ENCODE measurements at places on chromosomes 7 and 10.

DNA sequence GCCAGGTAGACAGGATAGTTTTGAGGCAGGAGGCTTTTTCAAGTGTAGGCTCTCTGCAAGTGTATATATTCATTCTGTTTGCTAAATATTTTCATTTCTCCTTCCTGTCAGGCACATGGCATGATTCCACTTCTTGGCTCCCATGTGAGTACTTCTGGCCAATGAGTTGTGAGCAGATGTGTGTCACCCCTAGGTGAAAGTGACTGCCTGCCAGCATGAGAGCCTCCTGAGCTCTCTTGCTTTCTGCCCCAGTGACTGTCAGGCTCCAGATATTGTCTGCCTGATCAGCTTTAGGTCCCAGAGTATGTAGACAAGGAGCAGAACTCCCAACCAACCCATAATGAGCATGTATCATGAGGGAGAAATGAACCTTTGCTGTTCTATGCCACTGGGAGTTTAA lies 257.6 kb upstream of the NPY start:
- no peak for DNase-seq

- no peak for DNase-seq
Measured at GRCh38 chr10:8428654-8429053, 374.2 kb downstream of the GATA3 start.

DNA sequence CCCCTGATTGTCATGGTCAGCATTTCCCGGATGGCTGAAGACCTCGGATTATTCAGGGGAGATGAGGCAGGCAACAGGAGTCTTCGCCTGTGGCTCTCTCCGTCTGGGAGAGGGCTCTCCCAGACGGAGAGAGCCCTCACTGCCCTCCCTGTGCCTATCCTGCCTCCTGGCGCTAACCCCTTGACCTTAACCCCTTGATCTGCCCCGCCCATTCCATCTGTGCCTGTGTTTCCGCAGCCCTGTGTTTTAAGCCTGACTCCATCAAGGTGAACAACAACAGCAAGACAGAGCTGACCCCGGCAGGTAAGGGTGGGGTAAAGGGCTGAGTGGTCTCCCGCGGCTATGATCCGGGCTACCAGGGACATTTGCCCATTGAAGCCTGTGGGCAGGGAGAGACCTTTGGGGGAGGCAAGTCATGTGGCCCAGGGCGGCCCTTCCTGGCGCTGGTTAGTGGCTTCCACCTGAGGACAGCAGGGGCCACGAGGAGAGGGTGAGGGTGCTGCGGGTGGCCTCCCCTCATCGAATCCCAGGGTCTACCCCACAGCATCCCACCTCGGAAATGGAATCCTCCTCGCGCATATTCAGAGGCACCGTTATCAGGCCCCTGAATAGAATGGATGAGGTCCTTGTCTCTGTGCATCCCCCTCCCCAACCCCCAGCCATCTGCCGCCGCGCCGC lies 4.2 kb upstream of the MUC12 start:
- DNase-seq: no peak

DNA sequence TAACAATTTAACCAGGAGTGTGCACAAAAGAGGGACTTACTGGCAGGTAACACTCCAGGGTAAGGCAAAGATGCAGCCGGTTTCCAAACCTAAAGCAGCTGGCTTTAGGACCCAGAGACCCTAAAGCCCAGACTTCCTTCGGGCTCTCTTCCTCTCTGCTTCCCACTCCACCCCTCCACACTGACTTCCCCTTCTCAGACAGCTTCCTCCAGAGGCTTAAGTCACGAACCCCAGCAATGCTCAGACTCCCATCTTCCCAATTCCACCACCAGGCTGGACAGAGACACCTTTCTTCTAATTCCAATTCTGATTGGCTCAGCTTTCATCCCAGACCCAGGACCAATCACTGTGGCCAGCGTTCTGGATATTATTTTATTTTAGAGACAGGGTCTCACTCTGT lies 24.8 kb downstream of the STYXL1 start:
- DNase-seq: no peak

DNA sequence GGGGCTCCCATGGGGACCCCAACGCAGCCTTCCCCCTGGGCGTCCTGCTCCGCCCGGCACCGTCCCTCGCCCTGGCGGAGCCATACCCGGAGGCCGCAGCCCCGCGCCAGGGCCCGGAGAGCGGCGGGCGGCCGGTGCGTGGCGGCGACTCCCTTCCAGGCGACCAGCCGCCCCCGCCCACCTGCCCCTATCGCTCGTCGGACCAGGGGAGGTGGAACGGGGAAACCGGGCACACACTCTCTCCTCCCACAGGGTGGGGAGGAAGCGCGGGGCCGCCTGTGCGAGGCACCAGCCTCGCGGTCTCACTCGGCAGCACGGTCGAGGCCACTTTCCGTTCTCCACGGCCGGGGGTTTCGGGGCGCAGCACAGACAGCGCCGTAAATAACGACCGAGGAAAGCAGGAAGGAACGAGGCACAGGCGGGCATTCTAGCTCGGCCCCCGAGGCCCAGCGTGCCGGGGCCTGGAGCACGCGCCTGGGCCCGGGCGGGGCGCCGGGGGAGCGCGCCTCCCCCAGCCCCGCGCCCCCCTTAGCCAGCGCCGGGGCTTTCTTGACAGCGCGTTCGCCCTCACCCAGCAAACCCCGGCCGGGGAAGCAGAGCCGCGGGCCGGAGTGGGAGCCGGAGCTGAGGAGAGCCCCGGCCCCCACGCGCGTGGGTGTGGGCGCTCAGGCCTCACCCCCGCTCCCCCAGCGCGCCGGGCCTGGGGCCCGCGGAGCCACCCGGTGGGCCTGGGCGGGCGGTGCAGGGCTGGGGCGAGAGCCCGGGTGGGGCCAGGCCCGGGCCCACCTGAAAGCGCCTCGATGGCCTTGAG lies 936 bp downstream of the IGF2BP3 start:
- no peak for DNase-seq

- no peak for DNase-seq
Measured at GRCh38 chr10:26368463-26368862, 69.7 kb upstream of the APBB1IP start.

DNA sequence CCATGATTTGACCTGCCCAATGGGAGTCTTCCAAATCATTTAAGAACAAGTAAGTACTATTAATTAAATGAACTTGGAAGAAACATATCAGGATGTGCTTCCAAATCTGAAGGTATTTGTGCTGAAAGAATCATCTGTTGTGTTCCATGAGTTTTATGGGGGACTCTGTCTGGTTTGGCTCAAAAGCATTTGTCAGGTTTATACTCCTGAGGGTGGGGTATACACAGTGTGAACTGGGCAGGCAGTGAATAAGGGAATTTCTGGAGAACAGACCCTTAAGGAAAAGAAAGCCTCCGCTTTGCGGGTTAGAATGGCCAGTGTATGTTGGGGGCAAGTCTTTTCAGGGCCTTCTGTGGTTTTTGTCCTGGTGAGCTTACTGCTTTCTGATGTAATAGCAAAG lies 29.9 kb downstream of the TCF7L2 start:
- no peak for DNase-seq

- DNase-seq: no peak
Measured at GRCh38 chr7:118590107-118590506, 365.6 kb downstream of the ANKRD7 start.

DNA sequence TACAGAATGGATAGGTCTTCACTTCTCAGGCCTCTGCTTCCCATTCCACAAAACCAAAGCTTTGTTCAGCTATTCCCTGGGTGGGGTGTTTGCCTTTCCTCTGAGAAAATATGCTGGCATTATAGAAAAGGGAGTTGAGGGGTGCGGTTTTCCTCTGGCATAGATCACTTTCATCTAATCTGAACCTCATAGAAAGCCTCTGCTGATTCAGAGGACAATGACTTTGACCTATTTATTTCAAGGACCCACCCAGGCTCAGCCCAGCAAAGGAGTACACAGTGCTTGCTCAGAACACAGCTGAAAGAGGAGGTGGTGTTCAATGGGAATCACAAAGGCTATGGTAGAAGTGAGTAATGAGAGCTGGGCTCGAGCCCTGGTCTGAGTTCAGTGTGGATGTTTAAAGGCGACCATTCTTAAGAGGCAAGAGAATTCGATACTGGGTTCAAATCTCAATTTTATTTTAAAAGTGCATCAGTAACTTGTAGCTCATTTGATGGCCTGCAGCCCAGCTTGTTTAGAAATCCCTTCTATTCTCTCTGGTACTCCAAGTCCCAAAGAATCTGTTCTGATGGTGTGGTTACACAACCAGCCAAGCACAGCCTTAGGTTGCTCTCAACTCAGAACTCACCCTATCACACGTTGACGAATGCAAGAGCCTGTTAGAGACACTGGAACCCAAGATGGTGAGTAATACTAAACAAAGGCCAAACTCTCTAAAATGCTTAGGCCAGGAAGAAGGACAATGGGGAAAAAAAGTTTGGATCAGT lies 1012.8 kb downstream of the LRMDA start:
- no peak for DNase-seq

- DNase-seq: no peak
Measured at GRCh38 chr10:112202561-112203241, 19.1 kb upstream of the GPAM start.

DNA sequence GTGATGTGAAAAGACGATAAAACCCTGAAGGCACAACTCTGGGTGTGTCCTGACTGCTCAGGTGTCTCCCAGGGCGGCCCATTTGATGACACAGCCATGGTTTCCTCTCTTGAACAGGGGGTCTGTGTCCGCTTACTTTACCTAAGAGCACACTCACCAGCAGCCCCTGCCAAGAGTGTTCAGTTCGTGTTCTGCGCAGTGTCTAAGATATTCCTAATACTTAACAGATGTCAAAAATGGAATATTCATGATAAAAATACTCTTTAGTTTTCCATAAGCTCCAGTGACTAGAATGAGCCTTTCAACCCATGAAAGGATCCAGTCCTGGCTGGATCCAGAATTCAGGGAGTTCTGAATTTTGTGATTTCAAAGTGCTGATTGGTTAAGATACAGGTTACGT lies 492.4 kb downstream of the TNS3 start:
- no peak for DNase-seq

DNA sequence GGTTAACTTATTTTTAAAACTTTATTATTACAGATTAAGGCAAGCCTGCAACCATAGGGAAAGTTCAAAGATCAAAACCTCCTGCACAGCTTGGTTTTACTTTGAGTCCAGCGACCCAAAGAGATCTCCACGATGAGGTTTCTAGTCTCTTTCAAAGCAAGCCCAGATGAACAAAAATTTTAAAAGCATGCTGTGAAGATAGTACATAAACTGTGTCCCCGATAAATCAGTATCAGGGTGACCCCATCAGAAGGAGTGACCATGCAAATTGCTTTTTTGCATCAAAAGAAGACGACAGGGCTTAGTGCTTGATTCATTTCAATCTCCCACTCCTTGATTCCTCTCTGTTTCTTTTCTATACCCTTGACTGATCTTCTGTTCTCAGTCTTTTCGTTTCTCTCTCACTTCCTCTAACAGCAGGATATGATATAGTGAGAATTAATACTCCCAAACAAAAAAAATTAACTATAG lies 16.0 kb upstream of the DNTT start:
- no peak for DNase-seq

DNA sequence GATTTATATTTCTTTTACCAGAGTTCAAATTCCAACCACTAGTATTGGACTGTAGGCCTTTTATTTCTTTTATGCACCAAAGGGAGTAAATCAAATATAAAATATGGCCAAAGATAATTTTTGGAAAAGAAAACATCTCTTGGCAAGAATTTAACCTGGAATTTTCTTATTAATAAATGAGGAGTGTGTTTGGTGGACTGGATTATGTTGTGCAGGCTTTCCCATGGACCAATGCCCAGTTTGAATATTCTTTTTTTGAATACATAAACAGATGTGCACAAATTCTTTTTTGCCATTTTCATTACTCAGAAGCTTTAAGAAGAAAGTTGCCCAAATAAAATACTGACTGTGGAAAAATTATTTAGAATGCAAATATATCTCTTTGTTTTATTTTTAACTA lies 22.1 kb upstream of the PRKG1 start:
- DNase-seq: no peak

DNA sequence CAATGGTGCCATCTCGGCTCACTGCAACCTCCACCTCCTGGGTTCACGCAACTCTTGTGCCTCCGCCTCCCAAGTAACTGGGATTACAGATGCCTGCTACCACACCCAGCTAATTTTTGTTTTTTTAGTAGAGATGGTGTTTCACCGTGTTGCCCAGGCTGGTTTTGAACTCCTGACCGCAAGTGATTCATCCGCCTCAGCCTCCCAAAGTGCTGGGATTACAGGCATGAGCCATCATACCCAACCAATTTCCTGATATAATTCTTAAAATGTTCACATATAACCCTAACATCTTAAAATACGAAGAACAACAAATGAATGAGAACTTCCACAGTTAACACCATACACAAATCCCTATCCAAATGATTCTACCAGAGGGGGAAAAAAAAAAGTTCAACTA lies 31.2 kb downstream of the BAIAP2L1 start:
- no peak for DNase-seq

GRCh38 chr7:124480036-124480820 lies 285.4 kb downstream of the GPR37 start:
- peak; percentile 85 for DNase-seq

GRCh38 chr7:68678196-68678595 lies 920.1 kb upstream of the AUTS2 start:
- DNase-seq: no peak

DNA sequence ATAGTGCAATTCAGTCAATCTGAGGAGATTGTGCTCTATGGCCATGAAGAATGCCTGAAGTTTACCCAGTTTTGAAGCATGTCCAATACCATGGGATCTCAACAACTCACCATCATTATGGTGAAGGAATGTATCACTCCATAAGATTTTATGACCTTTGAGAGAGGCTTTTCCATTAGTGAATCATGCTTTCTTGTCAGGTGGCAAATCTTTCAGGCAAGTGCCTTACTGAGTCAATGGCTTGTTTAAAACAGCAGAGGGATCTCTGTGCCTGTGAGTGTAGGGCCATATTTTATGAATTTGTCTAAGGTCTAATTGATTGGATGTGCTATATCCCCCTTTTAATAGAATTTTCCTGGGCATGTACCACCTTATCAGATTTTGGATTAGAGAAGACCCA lies 131.5 kb downstream of the CCDC7 start:
- no peak for DNase-seq

- DNase-seq: no peak
Measured at GRCh38 chr7:88835147-88835728, 39.7 kb upstream of the TEX47 start.

DNA sequence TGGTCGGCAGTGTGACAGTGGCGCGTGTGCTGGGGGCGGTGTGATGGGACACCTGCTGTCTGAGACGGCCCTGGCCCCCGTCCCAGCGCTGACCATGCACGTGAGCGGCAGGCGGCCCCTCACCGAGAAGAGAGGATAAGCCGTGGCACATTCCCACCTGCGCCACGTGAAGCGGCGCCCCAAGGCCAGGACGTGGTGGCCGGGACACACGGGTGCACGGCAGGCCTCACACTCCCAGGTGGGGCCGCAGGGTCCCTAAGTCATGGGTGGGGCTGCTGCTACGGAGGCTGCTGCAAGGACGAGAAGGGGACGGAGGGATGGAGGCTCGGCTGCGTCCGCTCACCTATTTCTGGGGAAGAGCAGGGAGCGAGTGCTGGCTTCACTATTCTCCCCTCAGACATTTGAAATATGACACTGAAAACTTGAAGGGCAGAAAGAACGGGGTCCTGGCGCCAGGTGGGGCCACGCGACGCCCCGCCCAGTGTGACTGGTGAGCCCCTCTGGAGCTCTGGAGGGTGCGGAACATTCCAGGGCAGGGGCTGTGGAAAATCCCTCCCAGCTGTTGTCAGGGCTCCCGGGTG lies 7.5 kb downstream of the CYP2W1 start:
- DNase-seq: no peak

All from osteocyte (in vitro differentiated cells).